ENCODE measurements at places on chromosomes 16 and 17.
A peak's percentile ranks its signal among the peaks of the same experiment; 100 is the strongest.

GRCh38 chr17:69677130-69677529, 262.6 kb downstream of the MAP2K6 start:
- DNase-seq, result no peak

DNA sequence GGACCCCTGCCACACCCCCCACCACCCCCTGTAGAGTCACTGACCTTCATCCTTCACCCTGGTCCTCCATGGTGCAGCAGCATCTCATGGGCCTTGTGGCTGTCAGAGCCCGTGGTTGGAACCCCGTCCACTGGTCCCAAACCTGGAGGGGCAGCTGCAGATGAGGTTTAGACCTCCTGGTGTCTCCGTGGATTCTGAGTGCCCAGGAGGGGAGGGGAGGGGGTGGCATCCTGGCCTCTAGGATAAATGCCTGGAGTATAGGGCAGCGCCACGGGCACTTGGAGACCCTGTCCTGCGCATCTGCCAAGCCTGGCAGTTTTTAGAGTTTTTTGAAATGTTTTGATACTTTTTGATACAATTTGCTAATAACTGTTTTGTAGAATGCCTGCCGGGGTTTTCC, 17.5 kb downstream of the KLHL36 start:
- DNase-seq, result no peak

GRCh38 chr16:76360404-76360803, 83.2 kb downstream of the CNTNAP4 start:
- DNase-seq, result no peak

DNA sequence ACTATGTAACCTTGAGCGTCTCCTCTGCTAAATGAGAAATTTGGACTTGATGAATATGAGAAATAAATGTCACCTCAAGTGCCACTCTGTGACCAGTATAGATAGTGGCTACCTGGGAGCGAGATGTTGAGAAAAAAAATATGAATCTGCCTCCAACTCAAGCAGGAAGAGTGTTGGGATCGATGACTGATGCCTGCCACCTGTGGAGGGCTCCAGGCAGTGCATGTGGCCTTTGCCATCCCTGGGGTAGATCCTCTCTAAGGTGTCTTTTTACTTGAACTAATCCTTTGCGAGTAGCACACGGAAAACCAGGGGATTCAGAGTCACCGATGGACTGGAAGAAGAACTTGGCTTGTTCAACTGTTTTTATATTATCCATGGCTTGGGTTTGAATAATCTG, 9.4 kb downstream of the CCDC182 start:
- DNase-seq, result no peak

- DNase-seq, result no peak
These were observed 5.2 kb downstream of the RAB40B start for GRCh38 chr17:82693168-82693867.

GRCh38 chr16:52573365-52574299, 26.7 kb upstream of the TOX3 start:
- no peak for DNase-seq

GRCh38 chr16:78154729-78155461, 55.4 kb downstream of the WWOX start:
- no peak for DNase-seq

GRCh38 chr17:32497431-32498205, 10.8 kb downstream of the CDK5R1 start:
- no peak for DNase-seq

DNA sequence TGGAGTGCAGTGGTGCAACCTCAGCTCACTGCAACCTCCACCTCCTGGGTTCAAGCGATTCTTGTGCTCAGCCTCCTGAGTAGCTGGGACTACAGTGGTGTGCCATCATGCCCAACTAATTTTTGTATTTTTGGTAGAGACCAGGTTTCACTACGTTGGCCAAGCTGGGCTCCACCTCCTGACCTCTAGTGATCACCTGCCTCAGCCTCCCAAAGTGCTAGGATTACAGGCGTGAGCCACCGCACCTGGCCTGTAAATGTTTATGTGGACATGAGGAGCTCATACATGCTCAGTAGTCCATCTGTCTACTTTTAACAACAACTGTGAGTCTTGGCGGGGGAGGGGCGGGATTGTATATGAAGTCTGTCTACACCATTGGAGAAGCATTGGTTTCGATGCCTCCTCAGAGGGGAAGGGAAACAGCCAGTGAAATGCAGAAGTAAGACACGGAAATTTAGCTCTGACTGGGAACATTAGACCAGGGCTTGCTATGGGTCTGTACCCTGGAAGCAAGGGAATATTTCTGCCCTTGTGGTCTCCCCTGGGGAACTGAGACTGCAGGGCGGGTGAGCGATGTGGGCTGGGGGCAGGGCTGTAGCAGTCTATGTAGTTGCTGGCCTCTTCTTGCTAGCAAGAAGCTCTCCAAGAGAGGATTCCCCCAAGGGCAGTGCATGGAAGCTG, 9.3 kb downstream of the NUBP1 start:
- no peak for DNase-seq

GRCh38 chr17:65169691-65170090, 32.5 kb downstream of the RGS9 start:
- DNase-seq, result no peak

- no peak for DNase-seq
These were observed 142.1 kb downstream of the ZNF423 start for GRCh38 chr16:49713770-49714169.

DNA sequence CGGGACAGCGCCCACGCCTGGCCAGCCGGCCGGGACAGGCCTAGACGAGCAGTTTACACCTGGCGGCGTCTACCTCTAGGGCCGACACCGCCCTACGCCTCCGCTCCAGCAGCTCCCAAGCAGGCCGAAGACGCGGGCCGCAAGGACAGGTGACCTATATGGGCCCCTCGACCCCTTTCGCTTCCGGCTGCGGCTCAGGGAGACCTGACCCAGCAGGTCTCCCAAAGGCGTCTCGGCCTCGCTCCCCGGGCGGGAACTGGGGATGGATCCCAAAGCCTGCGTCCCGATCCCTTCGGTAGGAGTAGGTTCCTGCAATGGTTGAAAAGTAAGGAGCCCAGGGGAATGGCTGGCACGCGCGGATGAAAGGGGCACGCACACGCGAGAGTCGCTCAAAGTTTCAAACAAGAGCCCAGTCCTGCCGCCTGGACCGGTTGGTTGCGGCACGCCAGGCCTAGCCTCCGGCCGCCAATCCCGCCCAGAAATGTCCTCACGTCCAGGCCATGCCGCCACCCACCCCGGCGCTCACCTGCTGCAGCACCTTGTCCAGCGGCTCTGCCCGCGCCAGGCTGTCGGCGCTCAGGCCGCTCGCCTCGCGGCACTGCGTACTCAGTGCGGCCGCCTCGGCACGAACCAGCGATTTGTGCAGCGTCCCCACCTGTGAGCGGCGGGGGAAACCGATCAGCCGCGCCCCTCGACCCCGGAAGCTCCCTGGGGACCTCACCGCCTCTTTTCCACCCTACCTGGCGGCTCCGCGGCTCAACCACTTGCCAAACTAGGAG, 630 bp downstream of the ESRP2 start:
- no peak for DNase-seq

GRCh38 chr16:72202014-72202413, 30.1 kb upstream of the PMFBP1 start:
- no peak for DNase-seq

DNA sequence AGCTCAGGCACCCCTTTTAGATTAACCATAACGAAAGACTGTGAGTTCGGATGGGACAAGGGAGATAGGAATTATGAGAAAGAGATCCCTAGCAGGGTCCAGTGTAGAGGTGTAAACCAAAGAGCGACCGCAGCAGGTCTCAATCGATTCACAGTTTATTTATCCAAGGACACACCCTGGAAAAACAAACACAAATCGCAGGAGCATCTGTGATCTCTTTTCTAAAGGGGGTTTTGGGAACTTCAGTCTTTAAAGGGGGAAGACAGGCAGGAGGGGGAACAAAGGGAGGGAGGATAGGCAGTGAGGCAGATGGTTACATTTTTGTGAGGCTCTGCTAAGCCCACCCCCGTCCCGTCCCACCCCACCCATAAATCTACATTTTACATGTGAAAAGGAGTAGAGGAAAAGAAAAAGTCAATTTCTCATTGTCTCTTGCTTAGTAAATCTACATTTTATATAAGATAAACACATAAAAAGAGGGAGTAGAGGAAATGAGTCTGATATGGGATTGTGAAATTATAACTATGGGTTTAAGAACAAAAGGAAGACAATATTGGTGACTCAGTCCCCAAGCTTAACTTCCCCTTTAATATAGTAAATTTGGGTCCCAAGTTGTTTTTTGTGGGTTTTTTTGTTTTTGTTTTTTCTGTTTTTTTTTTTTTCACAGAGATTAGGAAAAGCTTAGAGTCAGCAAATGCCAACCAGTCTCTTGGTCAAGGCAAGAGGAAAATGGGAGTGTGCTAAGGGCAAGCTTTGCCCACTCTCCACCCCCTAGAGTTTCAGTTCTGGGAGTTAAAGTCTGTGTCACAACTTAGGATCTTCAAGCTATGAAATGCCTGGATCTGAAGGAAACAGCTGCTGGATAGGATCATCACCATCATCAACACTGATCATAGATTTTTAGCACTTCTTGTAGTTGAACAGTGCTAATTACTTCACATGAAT, 160.9 kb upstream of the CDH5 start:
- no peak for DNase-seq

- no peak for DNase-seq
These were observed 119.2 kb downstream of the AXIN2 start for GRCh38 chr17:65442250-65442649.

GRCh38 chr16:72400257-72401083, 228.5 kb upstream of the PMFBP1 start:
- peak; percentile 12 for DNase-seq

DNA sequence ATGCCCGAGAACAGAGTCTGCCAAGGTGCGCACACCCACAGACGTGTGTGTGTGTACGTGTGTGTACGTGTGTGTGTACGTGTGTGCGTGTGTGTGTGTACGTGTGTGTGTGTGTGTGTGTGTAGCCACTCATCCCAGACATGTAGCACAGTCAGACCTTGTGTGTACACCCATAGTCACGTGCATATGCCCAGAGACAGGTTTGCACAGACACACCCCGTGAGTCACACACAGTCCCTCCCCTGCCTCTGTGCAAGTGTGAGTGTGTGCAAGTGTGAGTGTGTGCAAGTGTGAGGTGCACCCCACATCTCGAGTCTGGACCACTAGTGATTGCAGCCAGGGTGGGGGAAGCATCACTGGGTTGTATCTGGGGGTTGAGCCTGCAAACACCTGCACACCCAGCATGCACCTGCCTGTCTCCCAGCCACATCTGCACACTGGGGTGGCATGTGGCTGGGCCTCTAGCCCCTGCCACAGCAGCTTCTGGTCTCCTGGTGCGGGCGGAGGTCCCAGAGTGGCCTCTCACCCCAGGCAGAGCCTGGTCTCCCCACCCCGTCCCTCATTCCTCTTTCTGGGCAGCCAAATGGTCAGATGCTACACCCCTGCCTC, 23.6 kb downstream of the BAHCC1 start:
- no peak for DNase-seq

- no peak for DNase-seq
These were observed 20.8 kb upstream of the ATP5MC1 start for GRCh38 chr17:48871551-48872351.

GRCh38 chr17:68396226-68397107, 60.8 kb downstream of the WIPI1 start:
- DNase-seq, result no peak

DNA sequence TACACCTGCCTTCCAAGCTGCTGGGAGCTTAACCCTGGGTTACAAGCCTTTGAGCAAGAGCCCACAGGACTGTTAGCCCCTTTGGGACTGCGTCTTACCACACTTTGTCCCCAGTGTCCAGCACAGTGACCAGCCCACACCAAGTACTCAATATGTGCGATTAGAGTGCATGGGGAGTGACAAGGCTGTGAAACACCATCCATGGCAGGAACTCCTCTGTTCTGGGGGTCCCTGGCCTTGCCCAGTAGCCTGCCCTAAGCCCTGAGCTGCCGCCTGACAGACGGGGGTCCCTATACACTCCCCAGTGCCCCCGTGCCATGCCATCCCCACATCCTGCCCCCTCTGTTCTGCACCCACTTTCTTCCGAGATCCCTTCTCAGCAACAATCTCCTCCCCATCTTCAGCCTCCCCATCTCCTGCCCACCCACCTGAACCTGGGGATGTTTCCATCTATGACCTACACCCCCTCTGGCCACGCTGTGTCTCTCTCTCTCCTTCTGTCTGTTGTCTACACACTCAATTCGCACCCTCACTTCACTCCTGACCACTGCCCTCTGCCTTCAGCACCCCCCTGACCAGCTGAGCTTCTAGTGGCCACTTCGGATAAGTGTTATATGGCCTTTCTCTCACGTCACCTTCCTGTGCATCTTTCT, 112.9 kb upstream of the SMURF2 start:
- no peak for DNase-seq

DNA sequence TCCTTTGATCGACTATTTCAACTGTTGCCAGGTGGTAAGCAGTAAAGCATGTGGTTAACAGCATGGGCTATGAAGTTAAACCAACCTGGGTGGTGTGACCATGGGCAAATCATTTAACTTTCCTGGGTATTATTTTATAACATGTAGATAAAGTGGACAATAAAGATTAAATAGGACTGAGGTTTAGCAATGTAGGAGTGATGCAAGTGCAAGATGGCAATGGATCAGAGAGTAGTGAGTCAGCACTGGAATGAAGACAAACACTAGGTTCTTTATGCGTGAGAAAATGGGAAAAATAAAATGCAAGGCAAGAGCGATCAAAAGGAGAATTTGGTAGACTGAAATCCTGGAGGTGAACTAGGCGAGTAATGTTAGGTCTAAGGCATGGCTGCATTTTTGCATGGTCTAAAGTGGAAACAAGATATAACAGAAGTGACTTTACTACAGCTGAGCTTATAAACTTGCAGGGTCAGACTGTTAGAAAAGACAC, 222.4 kb upstream of the AXIN2 start:
- DNase-seq, result no peak

DNA sequence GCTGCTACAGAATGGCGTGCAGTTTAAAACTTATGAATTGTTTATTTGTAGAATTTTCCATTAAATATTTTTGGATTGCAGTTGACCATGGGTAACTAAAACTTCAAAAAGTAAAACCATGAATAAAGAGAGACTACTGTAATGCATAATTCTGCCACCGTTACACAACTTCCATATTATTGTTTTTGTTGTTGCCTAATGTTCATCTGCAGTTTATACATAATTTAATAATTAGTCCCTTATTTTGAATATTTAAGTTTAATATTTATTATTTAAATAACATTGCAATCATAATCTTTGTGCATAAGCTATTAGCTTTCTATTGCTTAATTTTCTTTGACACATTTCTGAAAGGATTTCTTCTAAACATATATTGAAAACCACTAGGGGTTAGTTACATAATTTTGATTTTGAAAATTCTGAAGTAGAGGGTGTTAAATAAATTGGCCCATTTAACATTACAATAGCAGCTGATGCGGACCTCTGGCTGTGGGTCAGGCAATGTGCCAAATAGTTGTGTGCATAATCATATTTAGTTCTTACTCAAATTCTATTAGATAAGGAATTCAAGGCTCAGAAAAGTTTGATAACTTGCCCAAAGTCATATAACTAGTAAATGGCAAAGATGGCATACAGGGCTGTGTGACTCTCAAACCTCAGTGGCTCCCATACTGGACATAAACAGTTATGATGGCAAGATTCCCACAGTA, 31.1 kb downstream of the PPM1E start:
- DNase-seq, result no peak

Data from T-helper 17 cell (primary cell).